ENCODE measurements at places on chromosomes 2 and 18. TPM values are rescaled to one million over a fixed set of nuclear protein-coding genes. Genes with fewer than 3 reads are reported as not detected.

HRH4 gene
- total RNA-seq, result under 0.01 TPM

RMC1 gene
- 22.1 TPM for total RNA-seq

HIBCH gene
- 19.2 TPM for total RNA-seq

GTF2A1L gene
- 3.3 TPM for total RNA-seq

EFHD1 gene
- not detected for total RNA-seq
